ENCODE measurements at places on chromosomes 3 and 15. TPM values are rescaled to one million over a fixed set of nuclear protein-coding genes. Genes with fewer than 3 reads are reported as not detected.

ITGB5 gene
- total RNA-seq, result 595 TPM

DHX30 gene
- 25.8 TPM for total RNA-seq

ANKDD1A gene
- total RNA-seq, result 28.6 TPM

TGFBR2 gene
- 343 TPM for total RNA-seq

CAMKV gene
- total RNA-seq, result not detected

TRPM1 gene
- not detected for total RNA-seq

KLHL6 gene
- total RNA-seq, result 1.5 TPM

FBXL22 gene
- 0.43 TPM for total RNA-seq

DNA sequence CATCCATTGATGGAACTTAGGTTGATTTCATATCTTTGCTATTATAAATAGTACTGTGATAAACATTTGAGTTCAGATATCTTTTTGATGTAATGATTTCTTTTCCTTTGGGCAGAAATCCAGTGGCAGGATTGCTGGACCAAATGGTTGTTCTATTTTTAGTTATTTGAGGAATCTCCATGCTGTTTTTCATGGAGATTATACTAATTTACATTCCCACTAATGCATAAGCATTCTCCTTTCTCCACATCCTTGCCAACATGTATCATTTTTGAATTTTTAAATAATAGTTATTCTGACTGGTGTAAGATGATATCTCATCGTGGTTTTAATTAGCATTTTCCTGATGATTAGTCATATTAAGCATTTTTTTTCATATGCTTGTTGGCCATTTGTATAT lies 144.0 kb upstream of the SUCLG2 start:
- DNase-seq, result no peak
- no peaks in the 10 kb centered on the region for H3K36me3 ChIP-seq
- H3K4me1 ChIP-seq, result no peaks in the 10 kb centered on the region

DNA sequence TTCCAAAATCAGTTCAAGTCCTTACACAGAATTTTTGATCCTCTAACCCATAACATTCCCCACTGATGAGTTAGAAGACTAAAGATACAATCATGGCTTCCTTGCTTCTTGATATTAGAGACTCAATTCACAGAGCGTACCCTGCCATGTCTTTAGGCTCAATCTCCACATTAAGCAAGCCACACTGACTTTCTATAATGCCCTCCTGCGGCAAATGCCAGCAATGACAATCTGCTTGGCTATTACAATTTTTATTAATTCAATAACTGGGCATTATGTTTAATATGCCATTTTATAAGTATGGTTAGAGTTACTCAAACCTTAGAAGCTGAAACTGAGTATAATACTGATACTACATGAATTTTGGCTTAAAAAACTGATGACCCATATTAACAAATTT lies 479.7 kb upstream of the NR2F2 start:
- no peak for DNase-seq
- H3K4me3 ChIP-seq, result no peak overlapping the region
- H3K27me3 ChIP-seq, result no peaks in the 10 kb centered on the region
- H3K36me3 ChIP-seq, result no peaks in the 10 kb centered on the region

DNA sequence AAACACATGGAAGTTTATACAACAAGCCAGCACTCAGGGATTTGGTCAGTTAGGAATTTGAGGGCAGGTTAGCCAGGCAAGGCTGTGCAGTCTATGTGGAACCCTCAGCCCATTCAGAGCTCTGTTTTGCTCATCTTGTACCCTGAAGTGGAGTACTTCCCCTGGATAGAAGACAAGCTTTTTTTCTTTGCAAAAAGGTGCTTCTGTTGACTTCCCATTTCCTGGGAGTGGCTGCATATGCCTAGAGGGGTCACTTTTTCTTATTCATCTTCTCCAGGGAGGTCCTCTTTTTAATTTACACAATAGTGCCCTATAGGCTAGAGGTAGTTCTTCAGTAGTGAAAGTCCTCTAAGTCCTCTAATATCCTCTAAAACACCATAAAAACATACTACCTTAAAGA lies 225.0 kb upstream of the P2RY1 start:
- DNase-seq, result no peak
- no peak overlapping the region for H3K27ac ChIP-seq
- H3K27me3 ChIP-seq, result no peaks in the 10 kb centered on the region
- no peaks in the 10 kb centered on the region for H3K4me1 ChIP-seq

DNA sequence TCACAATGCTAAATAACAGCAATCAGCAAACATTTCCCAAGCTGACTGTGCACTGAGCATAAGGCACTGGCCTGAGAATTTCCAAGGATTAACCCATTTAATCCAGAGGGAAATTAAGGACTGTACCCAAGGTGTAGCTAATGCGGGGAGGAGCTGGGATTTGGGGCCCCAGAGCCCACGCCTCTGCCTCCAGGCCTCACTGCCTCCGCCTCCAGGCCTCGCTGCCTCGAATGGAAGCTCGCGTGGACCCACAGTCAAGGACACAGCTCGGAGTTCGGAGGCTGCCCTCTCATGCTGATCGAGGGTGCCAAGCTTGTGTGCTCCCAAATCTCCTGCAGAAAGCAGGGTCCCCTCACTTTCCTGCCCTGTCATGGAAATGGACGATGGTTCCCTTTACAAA lies 76.5 kb upstream of the SNRPA1 start:
- H3K4me3 ChIP-seq, result no peak overlapping the region
- H3K4me1 ChIP-seq, result no peaks in the 10 kb centered on the region
- no peak for DNase-seq
- no peaks in the 10 kb centered on the region for H3K27me3 ChIP-seq
- H3K36me3 ChIP-seq, result no peaks in the 10 kb centered on the region
- no peak overlapping the region for H3K27ac ChIP-seq

GRCh38 chr15:97866959-97867358 lies 93.5 kb upstream of the ARRDC4 start:
- no peak overlapping the region for H3K27ac ChIP-seq
- H3K36me3 ChIP-seq, result no peaks in the 10 kb centered on the region
- DNase-seq, result no peak
- H3K4me1 ChIP-seq, result no peaks in the 10 kb centered on the region
- H3K4me3 ChIP-seq, result no peak overlapping the region
- no peaks in the 10 kb centered on the region for H3K27me3 ChIP-seq

GRCh38 chr3:28115316-28115715 lies 126.1 kb upstream of the CMC1 start:
- H3K27ac ChIP-seq, result no peak overlapping the region
- H3K4me3 ChIP-seq, result no peak overlapping the region
- no peak for DNase-seq
- no peaks in the 10 kb centered on the region for H3K27me3 ChIP-seq

- no peaks in the 10 kb centered on the region for H3K36me3 ChIP-seq
- no peaks in the 10 kb centered on the region for H3K27me3 ChIP-seq
- H3K4me1 ChIP-seq, result no peaks in the 10 kb centered on the region
- H3K4me3 ChIP-seq, result no peak overlapping the region
- no peak overlapping the region for H3K27ac ChIP-seq
These were observed 13.2 kb downstream of the NR1I2 start for GRCh38 chr3:119794971-119795612.

- peaks cover 31% of the 10 kb centered on the region for H3K36me3 ChIP-seq
- no peak overlapping the region for H3K27ac ChIP-seq
- no peaks in the 10 kb centered on the region for H3K27me3 ChIP-seq
- no peak overlapping the region for H3K4me3 ChIP-seq
These were observed 16.6 kb downstream of the SEMA3F start for GRCh38 chr3:50171540-50172301.

DNA sequence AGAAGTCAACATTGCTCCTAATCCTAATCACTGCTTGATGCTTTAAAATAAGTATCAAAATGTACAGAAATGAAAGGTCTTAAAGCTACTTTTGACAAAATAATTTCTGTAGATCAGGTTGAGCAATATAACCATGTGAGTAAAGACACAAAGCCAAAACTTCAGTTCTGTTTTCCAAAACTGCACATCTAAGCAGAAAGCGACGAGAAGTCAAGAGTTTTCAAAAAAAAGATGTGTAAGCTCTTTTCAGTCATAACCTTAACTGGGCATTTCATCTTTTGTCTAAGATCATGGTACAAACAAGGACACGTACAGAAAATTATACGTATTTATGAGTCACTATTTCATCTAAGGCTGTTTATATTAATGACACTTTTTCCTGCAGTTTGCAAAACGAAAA lies 608.8 kb downstream of the FOXP1 start:
- H3K27me3 ChIP-seq, result no peaks in the 10 kb centered on the region
- no peak for DNase-seq
- no peak overlapping the region for H3K4me3 ChIP-seq
- H3K36me3 ChIP-seq, result peaks cover 41% of the 10 kb centered on the region
- H3K27ac ChIP-seq, result peak overlapping the region; percentile 28

GRCh38 chr3:13403847-13404246 lies 16.3 kb downstream of the NUP210 start:
- DNase-seq, result no peak
- H3K36me3 ChIP-seq, result no peaks in the 10 kb centered on the region
- H3K27me3 ChIP-seq, result no peaks in the 10 kb centered on the region
- H3K4me1 ChIP-seq, result no peaks in the 10 kb centered on the region

DNA sequence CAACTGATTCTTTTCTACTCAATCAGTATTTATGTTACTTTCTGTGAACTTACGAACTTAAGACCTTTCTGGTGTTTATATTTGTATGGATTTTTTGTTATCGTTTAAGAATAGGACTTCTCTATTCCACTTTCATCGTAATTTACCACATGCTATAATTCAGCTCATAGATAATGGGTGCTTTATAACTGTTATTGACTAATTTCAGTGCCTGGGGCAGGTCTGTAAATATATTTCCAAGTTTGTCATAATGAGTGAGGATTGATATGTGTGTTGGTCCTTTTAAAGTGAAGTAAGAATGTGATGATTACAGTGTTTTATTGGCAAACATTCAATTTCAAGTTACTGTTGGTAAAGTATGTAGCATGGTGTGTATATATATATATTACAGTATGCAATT lies 1.8 kb upstream of the NAALADL2 start:
- H3K27ac ChIP-seq, result no peak overlapping the region
- H3K4me3 ChIP-seq, result no peak overlapping the region
- DNase-seq, result no peak
- H3K36me3 ChIP-seq, result no peaks in the 10 kb centered on the region
- H3K27me3 ChIP-seq, result no peaks in the 10 kb centered on the region

GRCh38 chr15:84737005-84737404 lies 11.4 kb upstream of the ZNF592 start:
- no peaks in the 10 kb centered on the region for H3K4me1 ChIP-seq
- no peak overlapping the region for H3K27ac ChIP-seq
- no peaks in the 10 kb centered on the region for H3K36me3 ChIP-seq
- DNase-seq, result no peak

DNA sequence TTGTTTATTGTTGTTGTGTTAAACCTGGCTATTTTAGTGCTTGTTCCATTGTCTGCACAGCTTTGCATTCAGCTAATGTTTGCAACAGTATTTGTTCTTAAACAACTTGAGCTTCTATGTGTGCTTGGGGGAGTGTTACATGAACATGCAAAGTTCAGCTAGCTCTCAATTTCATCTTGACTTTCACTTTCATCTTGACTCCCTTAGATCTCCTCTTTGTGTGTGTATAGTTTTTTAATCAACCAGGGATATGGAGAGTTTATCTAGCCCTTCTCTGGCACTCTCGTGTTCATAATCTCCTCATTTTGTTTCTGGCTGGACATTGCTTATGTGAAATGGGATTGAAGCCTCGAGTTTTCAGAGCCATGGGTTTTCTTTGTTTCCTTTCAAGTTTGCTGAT lies 212.4 kb upstream of the ZBTB20 start:
- H3K36me3 ChIP-seq, result no peaks in the 10 kb centered on the region
- no peaks in the 10 kb centered on the region for H3K4me1 ChIP-seq
- H3K27me3 ChIP-seq, result no peaks in the 10 kb centered on the region
- no peak overlapping the region for H3K27ac ChIP-seq

- H3K4me1 ChIP-seq, result peaks cover 3% of the 10 kb centered on the region
- no peaks in the 10 kb centered on the region for H3K36me3 ChIP-seq
- H3K27me3 ChIP-seq, result no peaks in the 10 kb centered on the region
- H3K4me3 ChIP-seq, result peak overlapping the region; percentile 95
These were observed 653 bp upstream of the MFSD1 start for GRCh38 chr3:158801201-158801600.

- no peak overlapping the region for H3K4me3 ChIP-seq
- H3K27me3 ChIP-seq, result no peaks in the 10 kb centered on the region
- H3K36me3 ChIP-seq, result no peaks in the 10 kb centered on the region
- H3K4me1 ChIP-seq, result no peaks in the 10 kb centered on the region
- no peak for DNase-seq
These were observed 1212.3 kb upstream of the GBE1 start for GRCh38 chr3:82973791-82974190.

GRCh38 chr3:74630602-74631001 lies 16.1 kb upstream of the CNTN3 start:
- H3K4me1 ChIP-seq, result no peaks in the 10 kb centered on the region
- no peak overlapping the region for H3K4me3 ChIP-seq
- H3K27me3 ChIP-seq, result no peaks in the 10 kb centered on the region
- DNase-seq, result no peak
